DMS 273 treated with DMSO at 0.1 percent for 48 hours (cell line): ENCODE measurements at places on chromosomes 7 and 10.

- DNase-seq = no peak
These were observed 462 bp downstream of the KIAA1549 start for GRCh38 chr7:138980563-138981291.

GRCh38 chr10:24465124-24465874 is 256.4 kb downstream of the KIAA1217 start:
- DNase-seq = no peak

- DNase-seq = no peak
These were observed 5.6 kb downstream of the TMEM168 start for GRCh38 chr7:112784603-112785002.

- DNase-seq = no peak
These were observed 15.8 kb downstream of the DNMBP start for GRCh38 chr10:99993701-99994689.

DNA sequence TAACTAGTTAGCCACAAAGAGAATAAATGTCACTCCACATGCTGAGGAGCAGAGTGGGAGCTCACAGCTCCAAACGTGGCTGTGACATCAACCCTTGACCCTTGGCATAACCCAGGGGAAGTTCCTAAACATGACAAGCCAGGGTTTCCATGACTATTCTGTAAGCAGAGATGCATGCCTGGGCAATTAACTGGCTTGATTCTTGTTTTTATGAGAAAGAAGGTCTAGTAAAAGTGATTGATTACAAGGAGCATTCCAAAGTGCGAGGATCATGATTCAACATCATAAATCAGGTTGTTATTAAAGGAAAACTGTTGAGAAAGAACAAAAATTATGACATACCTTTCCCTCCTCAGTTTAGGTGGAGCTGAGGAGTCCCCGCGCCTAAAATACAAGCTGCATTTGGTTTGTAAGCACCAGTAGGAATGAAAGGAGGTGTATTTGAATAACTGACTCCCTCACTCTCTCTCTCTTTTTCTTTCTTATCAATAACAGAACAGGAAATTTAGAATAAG is 108.4 kb downstream of the SFMBT2 start:
- DNase-seq = no peak

GRCh38 chr7:90677486-90678404 is 81.6 kb downstream of the CDK14 start:
- DNase-seq = no peak

- DNase-seq = no peak
These were observed 78.7 kb upstream of the SVIL start for GRCh38 chr10:29713450-29713849.

GRCh38 chr10:7337431-7338171 is 73.2 kb downstream of the SFMBT2 start:
- DNase-seq = no peak

DNA sequence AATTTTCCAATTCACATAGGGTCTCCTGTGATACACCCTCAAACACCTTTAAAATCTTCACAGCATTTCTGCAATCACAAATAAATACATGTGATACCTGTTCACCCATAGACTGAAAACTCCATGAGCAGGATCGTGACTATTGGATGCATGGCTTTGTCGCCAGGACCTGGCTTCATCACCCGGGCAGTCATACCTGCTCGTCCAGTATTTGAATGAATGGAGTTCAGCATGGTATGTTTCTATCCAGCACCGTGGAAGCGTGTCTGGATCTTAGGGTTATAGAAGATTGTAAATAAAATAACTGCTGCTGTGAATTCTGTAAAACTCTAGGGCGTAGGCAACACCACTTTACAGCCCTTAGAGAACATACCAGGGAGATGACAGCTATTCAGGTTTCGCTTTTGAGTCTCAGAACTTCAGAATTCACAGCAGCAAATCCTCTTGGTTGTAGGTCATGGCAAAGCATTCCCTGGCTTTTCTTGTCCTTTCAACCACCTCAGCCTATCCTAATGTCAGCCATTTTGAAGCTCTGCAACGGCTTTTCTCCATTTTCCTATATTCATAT is 47.4 kb upstream of the USP6NL start:
- DNase-seq = no peak

- DNase-seq = no peak
These were observed 11.6 kb upstream of the GOLGA7B start for GRCh38 chr10:97838091-97838490.

- no peak for DNase-seq
These were observed 76.8 kb downstream of the HGF start for GRCh38 chr7:81693080-81693479.

- DNase-seq = no peak
These were observed 150.6 kb upstream of the PCBD1 start for GRCh38 chr10:71038921-71039320.

- no peak for DNase-seq
These were observed 44.1 kb upstream of the CDK6 start for GRCh38 chr7:92880212-92881090.

GRCh38 chr10:117884093-117884492 is 162.6 kb downstream of the RAB11FIP2 start:
- DNase-seq = no peak

GRCh38 chr7:92766461-92767003 is 69.8 kb downstream of the CDK6 start:
- DNase-seq = no peak

- DNase-seq = no peak
These were observed 21.0 kb upstream of the TSPAN33 start for GRCh38 chr7:129123510-129123857.

DNA sequence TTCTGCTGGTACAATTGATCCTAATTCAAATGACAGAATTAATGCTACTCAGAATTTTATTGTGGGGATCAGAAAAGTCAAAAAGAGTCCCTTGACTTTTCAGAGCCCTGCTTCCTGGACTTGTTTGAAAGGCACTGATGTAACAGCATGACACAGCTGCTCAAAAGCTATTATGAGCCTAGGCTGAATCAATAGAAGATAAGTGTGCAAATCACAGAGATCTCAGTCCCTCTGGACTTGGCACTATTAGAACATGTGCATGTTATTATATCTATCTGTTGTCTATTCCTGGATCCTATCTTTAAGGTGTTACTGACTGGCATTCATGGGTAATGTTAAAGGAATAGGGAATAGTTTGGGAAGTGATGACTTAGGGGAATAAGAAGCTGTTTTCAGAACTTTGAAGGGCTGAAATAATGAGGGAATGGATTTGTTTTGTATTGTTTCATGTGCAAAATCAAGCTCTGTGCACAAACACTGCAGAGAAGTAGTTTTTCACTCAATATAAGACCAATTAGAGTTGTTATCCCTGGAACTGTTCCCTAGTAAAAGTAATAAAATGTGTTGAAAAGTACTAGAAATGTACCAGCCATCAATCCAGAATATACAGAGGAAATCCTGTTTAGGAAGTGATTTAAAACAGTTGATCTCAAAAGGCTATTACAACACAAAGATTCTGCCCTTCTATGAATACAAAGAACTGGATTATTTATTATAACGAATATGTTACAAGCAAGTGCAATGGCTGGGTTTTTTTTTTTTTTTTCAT is 814.9 kb upstream of the C7orf33 start:
- DNase-seq = no peak

DNA sequence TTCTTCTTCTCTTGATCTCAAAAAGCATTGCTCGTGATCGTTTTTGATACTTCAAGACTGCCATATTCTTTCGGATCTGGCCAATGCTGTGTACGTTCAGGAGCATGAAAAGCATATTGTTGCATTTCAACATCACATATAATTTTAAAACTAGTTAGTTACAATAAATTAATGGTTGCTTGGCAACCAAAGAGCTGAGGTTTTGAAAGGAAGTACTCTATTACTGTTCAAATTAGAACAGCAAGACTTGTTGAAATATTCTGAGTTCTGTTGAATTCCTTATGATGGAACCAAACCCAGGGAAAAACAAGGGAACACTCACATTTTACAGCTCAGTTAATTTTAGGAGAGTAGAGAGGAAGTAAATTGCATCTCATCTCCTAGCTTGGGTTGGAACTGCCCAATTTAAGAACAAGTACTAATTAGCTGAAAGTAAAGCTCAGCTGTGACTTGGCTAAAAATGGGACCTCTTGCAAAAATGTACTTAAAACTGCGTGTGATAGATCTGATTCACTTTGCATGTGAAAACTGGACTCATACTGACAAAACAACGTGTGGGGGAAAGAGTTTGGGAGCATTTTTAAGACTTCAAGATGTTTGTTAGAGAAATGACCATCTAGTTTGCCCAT is 21.2 kb downstream of the OR9A2 start:
- DNase-seq = no peak

GRCh38 chr10:93973748-93974445 is 19.8 kb upstream of the PLCE1 start:
- no peak for DNase-seq

DNA sequence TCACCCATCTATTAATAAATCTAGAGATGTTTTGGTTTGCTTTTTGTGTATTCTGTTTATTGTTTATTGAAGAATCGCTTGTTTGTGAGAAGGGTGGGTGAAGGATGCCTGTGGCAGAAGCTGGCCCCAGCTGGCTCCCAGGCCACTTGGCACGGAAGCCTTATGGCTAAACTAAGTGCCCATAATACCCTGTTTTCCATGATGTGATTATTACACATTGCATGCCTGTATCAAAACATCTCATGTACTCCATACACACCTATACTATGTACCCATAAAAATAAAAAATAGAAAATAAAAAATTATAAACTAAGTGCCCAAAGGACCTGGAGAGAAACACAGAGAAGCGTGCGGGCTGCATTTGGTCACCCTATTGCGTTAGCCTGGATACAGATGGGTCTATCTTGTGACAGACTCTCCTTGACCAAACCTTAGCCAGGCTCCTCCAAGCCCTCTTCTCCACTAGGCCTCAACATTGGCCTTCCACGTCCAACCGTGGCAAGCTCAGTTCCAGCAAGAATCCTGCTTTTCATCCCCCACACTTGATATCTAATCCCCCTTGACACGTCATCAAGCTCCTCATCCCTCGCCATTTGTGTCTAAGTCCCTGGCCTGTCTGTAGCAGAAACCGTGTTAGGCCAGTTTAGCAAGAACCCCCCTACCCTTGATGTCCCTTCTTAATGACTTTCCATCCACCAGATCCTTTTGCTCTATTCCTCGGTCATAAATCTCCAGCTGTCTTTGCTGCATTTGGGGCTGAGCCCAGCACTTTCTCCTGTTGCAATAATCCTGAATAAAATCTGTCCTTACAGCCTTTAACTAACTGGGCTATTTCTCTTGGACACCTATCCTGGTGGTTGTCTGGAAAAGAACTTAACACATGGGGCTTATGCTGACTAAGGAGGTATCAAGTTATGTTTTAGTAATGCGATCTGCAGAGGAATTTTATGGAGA is 245.2 kb downstream of the TNS3 start:
- DNase-seq = no peak

GRCh38 chr10:116873134-116873533 is 23.8 kb downstream of the ENO4 start:
- DNase-seq = no peak

- DNase-seq = no peak
These were observed 109.8 kb upstream of the AGR3 start for GRCh38 chr7:16991551-16991950.

- DNase-seq = no peak
These were observed 109.2 kb downstream of the PIP4K2A start for GRCh38 chr10:22605168-22605567.

GRCh38 chr10:120011359-120012130 is 119.0 kb downstream of the SEC23IP start:
- no peak for DNase-seq

DNA sequence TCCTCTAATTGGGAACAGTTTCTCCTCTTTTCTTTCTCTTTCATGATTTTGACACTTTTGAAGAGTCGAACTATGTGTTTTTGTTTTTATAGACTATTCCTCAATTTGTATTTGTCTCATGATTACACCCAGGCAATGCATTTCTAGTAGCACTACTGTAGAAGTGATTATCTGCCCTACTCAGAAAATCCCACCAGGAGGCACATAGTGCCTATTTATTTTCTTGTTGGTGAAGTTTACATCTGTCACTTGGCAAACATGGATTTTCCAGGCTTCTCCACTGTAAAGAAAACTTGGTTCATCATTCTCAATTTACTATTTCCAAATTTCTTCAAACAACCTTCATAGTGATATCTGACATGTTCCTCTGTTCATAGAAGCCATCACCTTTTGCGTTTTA is 893.9 kb downstream of the CCSER2 start:
- DNase-seq = no peak

DNA sequence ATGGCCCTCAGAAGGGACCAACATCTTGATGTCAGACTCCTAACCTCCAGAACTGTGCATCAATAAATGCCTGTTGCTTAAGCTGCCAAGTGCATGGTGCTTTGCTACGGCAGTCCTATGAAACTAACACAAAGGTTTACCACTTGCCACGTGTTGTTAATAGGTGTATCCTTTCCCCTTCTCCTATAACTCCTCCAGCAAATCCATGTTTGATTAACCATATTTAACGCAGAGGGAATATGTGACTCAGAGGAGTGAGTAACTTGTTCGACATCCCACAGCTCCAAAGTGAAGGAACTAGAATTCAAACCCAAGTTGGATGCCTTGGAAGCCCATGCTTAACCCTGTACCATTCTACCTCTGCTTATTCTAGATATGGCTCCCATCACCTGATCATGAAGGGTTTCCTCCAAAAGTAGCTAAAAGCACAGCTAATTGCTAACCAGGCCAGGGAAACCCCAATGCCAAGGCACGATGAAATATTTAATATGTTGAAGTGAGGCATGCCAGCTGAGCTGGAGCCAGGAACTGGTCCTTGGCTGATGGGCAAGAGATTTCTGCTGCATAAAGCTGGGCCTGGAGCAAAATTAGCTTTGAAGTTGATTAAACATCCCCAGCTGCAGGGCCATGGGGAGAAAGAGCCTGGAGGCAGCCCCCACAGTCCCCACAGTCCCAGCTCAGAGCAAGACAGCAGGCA is 131.9 kb downstream of the C10orf90 start:
- DNase-seq = no peak

- no peak for DNase-seq
These were observed 36.2 kb upstream of the USP6NL start for GRCh38 chr10:11647676-11648075.

- no peak for DNase-seq
These were observed 94.6 kb upstream of the FAM180A start for GRCh38 chr7:135843214-135843613.

DNA sequence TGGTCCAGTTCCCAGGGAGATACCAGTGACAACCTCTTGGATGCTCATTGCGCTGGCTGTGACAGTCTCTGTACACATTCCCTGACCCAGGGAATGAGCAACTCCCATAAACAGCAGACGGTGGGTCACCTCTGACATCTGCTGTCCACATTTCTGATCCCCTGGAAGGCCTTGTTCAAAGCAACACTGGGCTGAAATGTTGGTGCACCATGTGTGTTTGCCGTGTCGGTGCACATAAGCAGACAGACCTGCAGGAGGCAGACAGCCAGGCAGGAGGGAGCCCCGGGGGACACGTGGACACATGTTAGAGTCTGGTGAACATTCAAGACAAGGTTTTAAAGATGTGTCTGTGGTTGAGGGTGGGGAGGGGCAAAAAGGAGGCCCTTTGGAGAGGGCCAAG is 254.9 kb downstream of the PLXNA4 start:
- DNase-seq = peak; percentile 32

DNA sequence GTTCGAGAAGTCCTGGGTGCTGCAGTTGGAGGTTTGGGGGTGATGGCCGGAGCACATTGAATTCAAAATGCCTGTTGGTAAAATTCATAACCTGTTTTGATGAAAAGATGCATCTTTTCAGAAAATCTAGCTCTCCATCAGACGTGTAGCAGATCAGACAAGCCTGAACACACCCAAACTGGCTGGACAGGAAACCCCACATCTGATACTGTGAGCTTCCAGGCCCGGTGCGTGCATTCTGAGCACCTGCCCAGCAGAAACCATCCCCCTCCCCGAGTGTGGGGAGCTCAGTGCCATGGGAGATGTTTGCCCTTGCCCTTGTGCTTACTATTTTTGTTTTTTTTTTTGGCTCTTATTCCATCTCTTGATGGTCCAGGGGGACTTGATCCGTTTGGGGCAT is 417.1 kb downstream of the TCERG1L start:
- no peak for DNase-seq
